Endodermal cell (in vitro differentiated cells): ENCODE measurements at places on chromosomes 4 and X. TPM values are rescaled to one million over a fixed set of nuclear protein-coding genes. Genes with fewer than 3 reads are reported as not detected.

The GPR173 gene
- total RNA-seq: 5.9 and 7.0 TPM in 2 replicates

The PCDH18 gene
- total RNA-seq: 4.8 to 11.9 TPM (median 8.1 TPM) in 3 replicates

DNA sequence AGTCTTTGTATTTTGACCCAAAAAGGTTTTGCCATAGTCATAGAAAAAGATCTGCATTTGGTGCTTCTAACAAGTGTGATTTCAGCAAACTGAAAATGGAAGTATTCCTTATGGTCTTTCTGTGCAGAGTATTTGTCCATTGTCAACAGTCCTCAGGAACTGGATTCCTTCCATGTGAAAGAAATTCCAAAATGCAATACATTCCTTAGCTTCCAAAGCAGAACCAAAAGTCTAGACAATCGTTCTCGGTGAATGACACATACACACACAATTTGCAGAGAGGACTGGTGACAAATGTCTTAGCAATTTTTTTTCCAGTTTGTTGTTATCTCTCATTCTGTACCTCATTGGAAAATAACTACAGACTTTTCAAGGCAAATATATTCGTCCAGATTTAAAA lies 562.2 kb upstream of the SLIT2 start:
- DNase-seq: no peak

GRCh38 chrX:87515836-87516235 lies 1.8 kb upstream of the KLHL4 start:
- no peak for DNase-seq

DNA sequence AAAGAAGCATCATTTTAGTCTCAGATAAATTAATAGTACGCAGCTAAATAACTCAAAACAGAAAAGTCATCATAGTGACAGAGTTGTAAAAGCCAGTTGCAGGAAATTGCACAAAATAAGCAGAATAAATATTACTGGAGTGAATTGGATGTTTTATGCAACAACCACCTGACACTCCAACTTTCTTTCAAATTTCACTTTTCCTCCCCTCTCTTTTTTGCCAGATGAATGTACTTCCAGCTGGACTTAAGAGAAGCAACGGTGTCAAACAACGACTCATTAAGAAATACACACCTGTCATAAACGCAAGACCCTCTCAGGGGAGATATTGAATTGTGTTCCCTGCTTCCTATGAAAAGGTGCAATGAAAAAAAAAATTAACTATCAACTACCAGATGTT lies 120.2 kb upstream of the HCCS start:
- no peak for DNase-seq

- no peak for DNase-seq
Measured at GRCh38 chr4:2252530-2253091, 9.3 kb downstream of the MXD4 start.

GRCh38 chrX:107673933-107674479 lies 45.7 kb downstream of the PRPS1 start:
- peak; percentile 72 for DNase-seq

DNA sequence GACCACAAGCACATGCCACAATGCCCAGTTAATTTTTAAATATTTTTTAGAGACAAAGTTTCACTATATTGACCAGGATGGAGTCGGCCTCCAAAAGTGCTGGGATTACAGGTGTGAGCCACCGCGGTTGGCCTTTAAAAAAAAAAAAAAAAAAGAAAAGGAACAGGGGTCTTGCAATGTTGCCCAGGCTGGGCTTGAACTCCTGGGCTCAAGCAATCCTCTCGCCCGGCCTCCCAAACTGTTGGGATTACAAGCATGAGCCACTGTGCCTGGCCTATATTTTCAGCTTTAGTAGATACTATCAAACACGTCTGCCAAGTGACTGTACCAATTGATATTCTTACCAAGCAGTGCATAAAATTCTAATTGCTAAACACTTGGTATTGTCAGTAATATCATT lies 8.8 kb downstream of the UGDH start:
- no peak for DNase-seq

The EGFL6 gene
- total RNA-seq: not detected in 2 replicates

DNA sequence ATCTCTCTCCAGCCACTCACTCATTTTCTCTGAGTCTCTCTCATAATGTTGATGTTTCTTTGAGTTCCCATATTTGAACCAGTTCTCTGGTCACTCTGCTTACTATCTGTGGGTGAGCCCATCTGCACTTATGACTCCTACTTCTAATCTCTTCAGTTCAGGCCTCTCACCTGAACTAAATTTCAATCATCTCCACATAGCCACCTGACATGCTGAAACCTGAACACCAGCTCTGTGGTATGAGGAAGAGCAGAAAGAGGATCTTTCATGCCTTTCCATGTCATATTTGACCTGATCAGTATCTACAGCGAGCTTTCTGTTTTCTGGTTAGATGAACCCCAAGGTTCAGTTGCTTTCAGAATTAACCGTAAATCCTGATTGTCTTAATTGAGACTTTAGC lies 122.2 kb upstream of the ESX1 start:
- no peak for DNase-seq

The FGFBP2 gene
- total RNA-seq: not detected in 2 replicates

The MAGEA12 gene
- not detected in 3 replicates for total RNA-seq

The KCNIP4 gene
- not detected in 3 replicates for total RNA-seq

- no peak for DNase-seq
Measured at GRCh38 chr4:147933779-147934178, 201.9 kb downstream of the ARHGAP10 start.

- DNase-seq: no peak
Measured at GRCh38 chr4:186704057-186704456, 19.6 kb downstream of the FAT1 start.

GRCh38 chr4:160831165-160831922 lies 1332.5 kb downstream of the FSTL5 start:
- DNase-seq: no peak

- no peak for DNase-seq
Measured at GRCh38 chr4:8113611-8114377, 44.8 kb downstream of the ABLIM2 start.

DNA sequence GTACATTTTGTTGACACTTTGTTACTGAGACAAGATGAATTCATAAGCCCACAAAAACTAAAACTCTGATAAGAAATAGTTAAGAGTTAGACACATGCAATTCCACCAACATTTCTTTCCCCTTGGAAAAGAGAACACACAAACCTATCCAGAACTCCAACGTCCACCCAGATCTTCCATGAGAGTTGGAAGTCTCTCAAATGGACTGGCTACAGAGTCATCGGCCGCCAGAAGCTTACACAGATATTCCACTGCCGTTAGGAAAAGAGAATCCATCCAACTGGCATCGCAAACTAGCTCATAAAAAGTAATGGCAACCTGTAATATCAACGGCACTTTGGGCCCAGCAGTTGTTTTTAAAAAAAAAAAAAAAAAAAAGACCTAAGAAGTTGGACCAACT lies 114.7 kb downstream of the PRKX start:
- no peak for DNase-seq

- DNase-seq: no peak
Measured at GRCh38 chrX:26295425-26295824, 79.5 kb downstream of the MAGEB5 start.

DNA sequence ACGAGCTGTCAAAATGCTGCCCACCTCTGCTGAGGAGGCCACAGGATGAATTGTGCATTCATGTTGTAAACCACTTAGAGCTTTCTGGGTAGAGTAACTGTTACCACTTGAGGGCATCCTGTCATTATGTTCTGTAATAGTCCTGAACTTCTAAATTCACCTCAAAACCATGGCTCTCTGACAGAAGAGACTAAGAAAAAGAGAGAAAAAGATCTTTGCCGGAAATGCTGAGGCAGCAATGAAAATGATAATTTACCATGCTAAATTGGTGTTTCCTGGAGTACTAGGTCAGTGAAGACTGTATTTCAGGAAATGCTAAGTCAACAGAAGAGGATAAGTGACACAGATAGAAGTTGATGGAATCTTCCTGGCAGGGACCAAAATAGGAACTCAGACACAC lies 942.3 kb upstream of the SLIT2 start:
- no peak for DNase-seq

GRCh38 chrX:37679888-37680287 lies 5.7 kb upstream of the XK start:
- no peak for DNase-seq

The SLC26A1 gene
- total RNA-seq: 0.75 and 1.0 TPM in 2 replicates

DNA sequence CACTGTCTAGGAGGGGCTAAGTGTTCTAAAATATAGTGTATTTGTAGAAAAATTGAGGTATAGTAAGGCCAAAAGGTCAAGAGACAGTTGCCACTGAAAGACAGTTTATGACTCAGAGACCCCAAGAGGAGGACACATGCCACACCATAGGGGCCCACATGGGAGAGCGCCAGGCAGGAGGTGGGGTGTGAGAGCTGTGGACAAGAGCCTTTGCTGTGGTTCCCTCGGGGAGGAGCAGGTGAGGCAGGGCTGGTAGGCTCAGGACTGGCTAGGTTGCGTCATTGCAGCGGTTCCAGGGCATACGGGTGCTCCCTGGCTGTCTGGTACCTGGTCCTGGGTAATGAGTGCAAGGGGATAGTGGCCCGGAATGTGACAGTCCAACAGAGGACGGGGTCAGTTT lies 37.6 kb downstream of the CCNQ start:
- no peak for DNase-seq

DNA sequence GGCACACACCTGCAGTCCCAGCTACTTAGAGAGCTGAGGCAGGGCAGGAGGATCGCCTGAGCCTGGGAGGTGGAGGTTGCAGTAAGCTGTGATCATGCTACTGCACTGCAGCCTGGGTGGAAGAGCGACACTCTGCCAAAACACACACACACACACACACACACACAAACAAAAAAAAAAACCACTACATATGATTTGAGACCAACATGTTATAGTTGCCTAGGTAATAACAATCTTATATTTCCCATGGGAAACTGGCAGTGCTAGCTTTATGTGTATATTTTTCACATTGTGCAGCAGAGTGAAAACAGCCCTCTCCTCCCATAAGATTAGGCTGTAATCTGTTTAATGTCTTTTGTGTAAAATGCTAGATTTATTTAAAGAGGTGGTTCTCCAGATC lies 3.1 kb upstream of the FAM241A start:
- DNase-seq: no peak

GRCh38 chr4:123943976-123944375 lies 547.4 kb downstream of the SPRY1 start:
- DNase-seq: no peak

The HS6ST2 gene
- total RNA-seq: 3.6 to 6.2 TPM (median 4.1 TPM) in 3 replicates

- DNase-seq: no peak
Measured at GRCh38 chr4:38011511-38012162, 51.4 kb downstream of the PTTG2 start.
